ENCODE measurements at places on chromosomes 3 and 15.

- DNase-seq, result no peak
Observed at GRCh38 chr3:171614318-171614921, 154.2 kb upstream of the TNIK start.

DNA sequence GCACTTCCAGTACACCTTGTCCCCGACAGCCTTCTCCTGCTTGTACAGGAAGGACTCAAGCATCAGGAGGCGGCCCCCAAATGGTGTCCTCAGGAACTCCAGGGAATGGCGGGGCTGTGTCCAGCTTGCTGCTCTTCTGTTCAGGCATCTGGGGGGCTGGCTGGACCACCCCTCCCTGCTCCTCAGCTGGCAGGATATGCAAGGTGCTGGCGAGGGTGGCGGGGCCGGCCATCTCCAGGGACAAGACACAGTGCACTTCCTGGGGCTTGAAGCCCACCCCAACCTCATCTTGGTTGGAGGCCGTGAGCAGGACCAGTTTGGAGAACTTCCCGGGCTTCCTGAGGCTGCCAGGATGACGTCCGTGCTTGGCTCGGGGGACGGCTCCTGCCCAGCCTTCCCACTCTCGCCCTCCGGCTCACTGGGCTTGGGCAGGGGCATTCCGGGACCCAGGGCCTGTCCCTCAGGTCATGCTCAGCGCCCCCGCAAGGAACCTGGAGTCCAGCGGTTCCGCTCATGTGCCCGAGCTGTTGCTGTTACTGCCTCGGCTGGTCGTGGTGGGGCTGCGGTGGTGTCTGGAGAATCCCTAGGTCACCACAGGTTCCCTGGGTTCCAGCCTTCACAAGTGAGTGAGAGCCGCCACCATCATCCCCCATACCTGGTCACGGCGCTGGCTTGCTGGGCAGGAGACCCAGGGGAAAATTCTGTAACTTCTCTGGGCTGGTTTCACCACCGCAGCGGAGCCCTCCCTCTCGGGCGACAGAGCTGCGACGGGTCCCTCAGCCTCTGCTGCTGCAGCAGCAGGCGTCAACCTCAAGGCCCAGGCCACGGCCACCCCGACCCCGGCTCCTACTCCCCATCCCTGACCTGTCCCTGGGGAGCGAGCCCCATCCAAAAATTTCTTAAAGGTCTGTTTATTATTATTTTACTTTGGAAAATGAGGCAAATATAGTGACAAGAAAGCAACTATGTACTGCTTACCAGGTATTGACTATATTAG lies 82.8 kb upstream of the FXR1 start:
- no peak for DNase-seq

DNA sequence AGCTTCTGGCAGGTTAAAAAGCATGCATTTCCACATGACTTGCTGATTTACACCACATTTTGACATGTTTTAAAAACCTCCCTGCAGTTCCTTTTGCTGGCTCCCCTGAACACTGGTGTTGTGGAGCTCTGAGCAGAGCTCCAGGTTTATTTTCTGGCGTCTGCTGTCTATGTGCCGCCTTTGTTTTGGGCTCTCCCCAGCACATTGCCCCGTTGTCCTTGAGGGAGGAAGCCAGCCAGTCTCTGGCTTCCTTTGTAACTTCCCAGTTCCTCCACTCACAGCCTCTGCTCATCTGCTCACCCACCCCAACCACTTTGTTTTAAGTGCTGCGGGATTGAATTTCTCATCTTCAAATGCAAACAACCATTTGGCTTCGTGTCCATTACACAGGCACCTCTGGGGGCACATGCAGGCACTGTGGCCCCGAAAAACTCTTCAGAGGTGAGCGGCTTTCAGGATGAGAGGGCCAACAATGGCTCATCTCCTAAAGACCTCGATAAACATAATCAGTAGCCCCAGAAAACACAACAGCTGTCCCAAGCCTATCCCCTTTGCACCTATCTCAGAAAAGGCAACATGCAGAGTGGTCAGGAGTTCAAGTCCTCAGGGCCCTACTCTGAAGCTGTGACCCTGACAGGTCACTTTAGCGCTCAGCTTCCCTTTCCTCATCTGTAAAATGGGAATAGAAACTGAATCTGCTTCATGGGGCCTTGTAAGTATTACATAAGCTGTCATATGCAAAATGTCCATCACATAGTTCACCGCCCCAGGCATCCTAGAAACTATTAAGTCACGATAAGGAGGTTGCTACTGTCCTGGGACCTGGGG lies 1.3 kb upstream of the MEF2A start:
- no peak for DNase-seq

DNA sequence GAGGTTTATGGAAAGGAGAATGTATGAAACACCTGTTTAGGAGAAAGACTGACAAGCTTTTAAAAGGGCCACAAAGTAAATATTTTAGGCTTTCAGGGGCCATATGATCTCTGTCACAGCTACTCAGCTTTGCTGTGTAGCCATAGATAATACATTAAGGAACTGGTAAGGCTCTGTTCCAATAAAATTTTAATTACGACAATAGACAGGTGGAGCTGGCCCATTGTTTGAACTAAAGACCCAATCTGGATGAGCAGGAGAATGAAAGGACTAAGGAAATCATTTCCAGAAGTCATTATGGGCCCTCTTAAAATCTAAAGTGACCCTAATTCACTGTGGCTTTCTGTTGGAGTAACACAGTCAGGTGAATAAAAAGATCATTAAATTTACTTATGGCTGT lies 48.5 kb upstream of the SLC12A8 start:
- no peak for DNase-seq

DNA sequence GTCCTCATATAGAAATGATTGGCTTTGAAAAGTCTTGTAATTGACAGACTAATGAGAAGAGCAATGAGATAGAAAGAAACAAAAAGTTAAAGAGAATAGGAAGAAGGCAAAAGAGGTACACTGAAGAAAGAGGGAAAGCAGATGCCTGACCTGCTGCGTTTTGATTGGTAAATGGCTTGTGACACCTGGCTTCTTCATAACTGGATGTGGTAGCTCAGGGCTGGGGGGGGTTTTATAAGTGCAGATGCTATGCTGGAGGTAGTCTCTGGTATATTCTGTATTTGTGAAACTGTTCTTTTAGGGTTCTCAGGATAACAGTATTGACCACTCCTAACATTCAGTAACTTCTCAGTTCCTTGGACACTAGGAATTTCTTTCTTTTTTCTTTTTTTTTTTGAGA lies 1.4 kb downstream of the STARD9 start:
- DNase-seq, result no peak

GRCh38 chr15:44595246-44595645 lies 58.3 kb downstream of the EIF3J start:
- DNase-seq, result no peak

DNA sequence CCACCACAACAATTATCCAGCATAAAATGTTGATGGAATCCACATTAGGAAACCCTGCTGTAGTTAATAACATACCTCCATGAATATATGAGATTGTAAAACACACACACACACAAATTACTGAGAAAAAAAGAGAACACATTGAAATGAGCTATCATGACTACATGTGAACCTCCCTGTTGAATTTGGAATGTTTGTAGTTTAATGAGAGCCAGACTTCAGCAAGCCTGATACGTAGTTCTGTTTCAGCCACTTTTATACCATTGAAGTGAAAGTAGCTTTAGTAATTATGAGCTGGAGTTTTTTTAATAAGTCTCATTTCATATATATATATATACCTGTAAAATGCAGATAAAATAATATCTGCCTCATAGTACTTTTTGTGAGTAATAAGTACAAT lies 1146.4 kb downstream of the NAALADL2 start:
- no peak for DNase-seq

- DNase-seq, result no peak
Observed at GRCh38 chr3:160781863-160782262, 25.8 kb downstream of the PPM1L start.

DNA sequence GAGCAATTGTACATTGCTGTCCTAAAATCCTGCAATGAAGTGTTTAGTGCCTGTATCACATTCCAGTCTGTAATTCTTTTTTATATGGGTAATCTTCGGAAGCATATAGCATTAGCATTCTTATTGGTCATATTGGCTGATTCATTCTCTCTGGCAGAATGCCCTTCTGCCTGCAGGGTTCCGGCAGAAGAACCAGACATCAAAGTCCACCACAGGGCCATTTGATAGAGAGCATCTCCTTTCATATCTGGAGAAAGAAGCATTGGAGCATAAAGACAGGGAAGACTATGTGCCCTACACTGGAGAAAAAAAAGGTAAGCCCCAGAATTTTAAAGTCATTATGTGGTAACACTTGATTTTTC lies 39.6 kb downstream of the TMOD3 start:
- DNase-seq, result no peak

DNA sequence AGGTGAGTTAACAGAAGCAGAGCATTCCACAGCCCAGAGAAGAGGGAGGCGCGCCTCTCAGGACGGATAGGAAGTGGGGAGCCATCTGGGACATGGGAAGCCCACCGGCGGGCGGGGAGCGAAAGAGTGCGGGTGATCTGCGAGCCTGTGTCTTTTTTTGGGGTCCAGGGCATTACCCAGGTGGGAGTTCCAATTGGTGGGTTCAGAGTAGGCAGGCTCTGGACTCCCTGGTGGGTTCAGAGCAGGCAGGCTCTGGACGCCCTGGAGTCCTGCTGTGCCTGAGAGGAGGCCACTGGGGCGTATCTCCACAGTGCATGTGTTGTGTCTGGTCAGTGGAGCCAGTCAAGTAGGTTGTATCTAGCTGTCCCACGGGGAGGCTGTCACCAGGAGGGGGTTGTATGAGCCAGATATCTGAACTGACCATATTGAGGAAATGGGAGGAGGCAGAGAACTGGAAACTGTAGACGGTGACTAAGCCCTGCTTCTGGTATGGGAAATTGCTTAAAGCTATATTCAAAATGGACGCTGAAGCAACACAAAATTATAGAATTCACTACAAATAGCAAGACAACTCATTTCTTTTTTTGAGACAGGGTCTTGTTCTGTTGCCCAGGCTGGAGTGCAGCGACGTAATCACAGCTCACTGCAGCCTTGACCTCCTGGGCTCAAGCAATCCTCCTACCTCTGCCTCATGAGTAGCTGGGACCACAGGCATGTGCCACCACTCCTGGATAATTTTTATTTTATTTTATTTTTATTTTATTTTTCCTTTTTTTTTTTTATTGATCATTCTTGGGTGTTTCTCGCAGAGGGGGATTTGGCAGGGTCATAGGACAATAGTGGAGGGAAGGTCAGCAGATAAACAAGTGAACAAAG lies 34.5 kb upstream of the CHST2 start:
- DNase-seq, result no peak

GRCh38 chr15:84035399-84035766 lies 200.2 kb upstream of the GOLGA6L4 start:
- no peak for DNase-seq

DNA sequence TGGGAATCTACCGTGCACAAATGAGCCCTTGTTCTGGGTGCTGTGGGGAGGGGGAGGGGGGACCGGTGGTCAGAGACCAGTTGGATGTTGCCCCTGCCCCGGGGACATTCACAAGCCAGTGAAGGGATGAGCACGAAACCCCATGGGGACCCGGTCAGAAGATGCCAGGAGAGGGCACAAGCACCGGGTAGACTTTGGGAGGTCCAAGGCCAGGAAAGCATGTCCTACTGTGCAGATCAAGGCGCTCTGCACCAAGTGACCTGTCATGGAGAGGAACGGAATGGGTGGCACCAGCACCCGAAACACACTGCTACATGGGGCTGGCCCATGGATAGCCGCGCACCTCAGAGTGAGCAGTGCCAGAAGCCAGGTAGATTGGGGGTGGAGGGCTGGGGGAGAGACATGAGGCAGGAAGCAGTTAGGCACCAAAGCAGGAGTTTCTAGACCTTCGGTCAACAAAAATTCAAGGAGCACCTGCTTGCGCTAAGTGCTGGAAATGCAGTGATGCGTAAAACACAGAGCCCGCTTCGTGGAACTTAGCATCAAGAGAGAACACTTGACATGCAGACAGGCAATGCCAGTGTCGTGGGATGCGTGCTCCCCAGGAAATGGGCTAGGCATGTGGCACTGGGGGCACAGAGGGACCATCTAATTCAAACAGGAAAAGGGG lies 99.1 kb downstream of the CPN2 start:
- DNase-seq, result no peak

DNA sequence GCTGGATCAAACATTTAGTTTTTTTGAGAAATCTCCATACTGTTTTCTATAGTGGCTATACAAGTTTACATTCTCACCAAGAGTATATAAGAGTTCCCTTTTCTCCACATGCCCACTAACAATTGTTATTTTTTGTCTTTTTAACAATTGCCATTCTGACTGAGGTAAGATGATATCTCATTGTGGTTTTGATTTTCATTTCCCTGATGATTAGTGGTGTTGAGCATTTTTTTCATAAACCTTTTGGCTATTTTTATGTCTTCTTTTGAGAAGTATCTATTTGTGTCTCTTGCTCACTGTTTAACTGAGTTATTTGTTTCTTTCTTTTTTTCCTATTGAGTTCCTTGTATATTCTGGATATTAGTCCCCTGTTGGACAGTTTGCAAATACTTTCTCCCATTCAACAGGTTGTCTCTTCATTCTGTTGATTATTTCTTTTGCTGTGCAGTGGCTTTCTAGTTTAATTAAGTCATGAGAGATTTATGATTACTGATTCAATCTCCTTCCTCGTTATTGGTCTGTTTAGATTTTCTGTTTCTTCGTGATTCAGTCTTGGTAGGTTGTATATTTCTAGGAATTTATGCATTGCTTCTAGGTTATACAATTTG lies 6.7 kb upstream of the RNF13 start:
- DNase-seq, result no peak

GRCh38 chr15:87355946-87356345 lies 900.6 kb downstream of the NTRK3 start:
- DNase-seq, result no peak
